ENCODE measurements at places on chromosomes 6 and 20. TPM values are rescaled to one million over a fixed set of nuclear protein-coding genes. Genes with fewer than 3 reads are reported as not detected.

The SLC25A27 gene
- total RNA-seq: 15.1 TPM

The MEP1A gene
- total RNA-seq: not detected

The LY6G6F gene
- total RNA-seq: not detected

The ABHD16B gene
- total RNA-seq: not detected

The CENPW gene
- total RNA-seq: 1.6 TPM

The PAX1 gene
- total RNA-seq: not detected

The BIRC7 gene
- total RNA-seq: not detected
